ENCODE measurements at places on chromosomes 11 and 22.

DNA sequence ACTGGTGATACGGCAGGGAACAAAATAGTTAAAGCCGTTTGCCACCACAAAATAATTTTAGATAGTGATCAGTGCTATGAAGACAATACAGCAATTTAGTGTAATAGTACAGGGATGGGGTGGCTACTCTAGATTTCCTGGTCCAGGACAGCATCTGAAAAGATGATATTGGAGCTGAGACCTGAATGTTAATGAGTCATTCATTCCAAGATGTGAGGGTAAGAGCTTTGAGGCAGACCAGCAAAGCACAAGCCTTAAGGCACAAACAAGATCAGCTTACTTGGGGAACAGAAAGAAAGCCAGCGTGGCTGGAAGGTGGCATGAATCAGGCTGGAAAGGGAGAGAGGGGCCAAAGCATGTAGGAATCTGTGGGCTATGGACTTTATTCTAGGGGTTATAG, 132.3 kb downstream of the TRIM44 start:
- no peak for DNase-seq

DNA sequence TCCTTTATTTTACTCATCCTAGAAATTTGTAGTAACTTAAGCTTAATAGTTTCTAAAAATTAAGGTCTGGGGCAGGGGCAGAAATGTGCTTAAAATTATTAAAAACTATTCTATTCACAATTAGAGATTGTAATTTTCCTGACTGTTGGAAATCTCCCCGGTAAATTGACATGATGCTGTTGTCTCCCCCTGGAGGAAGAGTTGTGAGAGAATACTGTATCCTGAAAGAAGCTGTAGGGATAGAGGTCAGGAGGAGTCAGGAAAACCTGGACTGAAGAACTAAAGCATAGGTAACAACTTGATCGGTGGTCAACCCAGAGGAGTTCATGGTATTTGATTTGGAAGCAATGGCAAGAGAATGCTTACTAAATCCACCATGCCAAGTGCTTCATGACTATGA, 16.2 kb upstream of the ESAM start:
- DNase-seq = no peak

DNA sequence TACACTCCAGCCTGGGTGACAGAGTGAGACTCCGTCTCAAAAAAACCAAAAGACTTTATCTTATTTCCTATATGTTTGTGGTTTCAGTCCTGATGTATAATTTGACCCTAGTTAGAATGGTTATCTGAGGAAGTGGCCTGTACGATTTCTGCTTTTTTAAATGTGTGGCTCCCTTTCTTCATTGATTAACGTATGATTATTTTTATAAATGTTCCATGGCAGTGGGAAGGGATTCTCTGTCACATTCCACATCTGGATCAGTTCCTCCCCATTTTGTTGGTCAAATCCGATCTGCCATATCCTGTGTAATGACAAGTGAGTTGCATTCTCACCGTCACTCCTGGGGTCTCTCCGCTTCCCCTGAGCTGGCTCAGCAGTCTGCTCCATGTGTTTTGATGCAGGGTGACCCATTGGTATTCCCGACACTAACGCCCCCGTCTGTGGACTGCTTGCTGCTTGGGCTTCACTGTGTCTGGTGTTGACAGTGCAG, 20.3 kb downstream of the NEAT1 start:
- no peak for DNase-seq

GRCh38 chr11:76313913-76314740, 66.8 kb downstream of the THAP12 start:
- no peak for DNase-seq

- no peak for DNase-seq
Measured at GRCh38 chr11:25587496-25587895, 744.4 kb upstream of the ANO3 start.

GRCh38 chr11:68528630-68529029, 68.1 kb downstream of the PPP6R3 start:
- no peak for DNase-seq

GRCh38 chr11:119056421-119056999, 495 bp downstream of the HYOU1 start:
- DNase-seq = peak; percentile 33

DNA sequence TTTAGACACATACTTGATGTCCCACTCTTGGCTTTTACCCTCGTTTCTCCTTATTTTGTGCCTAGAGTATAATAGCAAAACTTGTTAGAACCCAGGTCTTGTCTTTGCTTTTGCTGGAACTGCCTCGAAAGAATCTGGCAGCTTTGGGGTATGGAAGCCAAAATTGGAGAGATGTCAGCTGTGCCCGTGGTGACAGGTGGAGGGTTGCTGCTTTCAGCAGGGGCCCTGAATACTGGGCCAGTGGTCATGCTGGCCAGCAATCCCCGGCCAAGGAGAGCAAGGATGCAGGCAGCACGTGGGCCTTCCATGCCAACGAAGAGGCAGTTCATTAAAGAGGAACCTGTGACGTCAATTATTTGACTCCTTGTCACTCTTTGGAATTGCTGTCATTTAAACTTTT, 181.1 kb downstream of the HIPK3 start:
- DNase-seq = no peak

GRCh38 chr22:44037519-44038375, 13.6 kb downstream of the PARVB start:
- no peak for DNase-seq

DNA sequence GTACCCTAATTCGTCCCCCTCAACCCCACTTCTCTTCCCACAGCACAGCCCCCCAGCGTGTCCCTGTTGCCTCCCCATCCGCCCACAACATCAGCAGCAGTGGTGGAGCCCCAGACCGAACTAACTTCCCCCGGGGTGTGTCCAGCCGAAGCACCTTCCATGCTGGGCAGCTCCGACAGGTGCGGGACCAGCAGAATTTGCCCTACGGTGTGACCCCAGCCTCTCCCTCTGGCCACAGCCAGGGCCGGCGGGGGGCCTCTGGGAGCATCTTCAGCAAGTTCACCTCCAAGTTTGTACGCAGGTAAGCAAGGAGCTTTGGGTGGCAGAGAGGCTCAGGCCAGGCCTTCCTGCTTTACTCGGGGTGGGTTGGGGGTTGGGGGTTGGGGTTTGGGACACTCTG, 12.2 kb downstream of the RCOR2 start:
- no peak for DNase-seq

GRCh38 chr11:134509381-134510232, 97.6 kb upstream of the B3GAT1 start:
- no peak for DNase-seq

DNA sequence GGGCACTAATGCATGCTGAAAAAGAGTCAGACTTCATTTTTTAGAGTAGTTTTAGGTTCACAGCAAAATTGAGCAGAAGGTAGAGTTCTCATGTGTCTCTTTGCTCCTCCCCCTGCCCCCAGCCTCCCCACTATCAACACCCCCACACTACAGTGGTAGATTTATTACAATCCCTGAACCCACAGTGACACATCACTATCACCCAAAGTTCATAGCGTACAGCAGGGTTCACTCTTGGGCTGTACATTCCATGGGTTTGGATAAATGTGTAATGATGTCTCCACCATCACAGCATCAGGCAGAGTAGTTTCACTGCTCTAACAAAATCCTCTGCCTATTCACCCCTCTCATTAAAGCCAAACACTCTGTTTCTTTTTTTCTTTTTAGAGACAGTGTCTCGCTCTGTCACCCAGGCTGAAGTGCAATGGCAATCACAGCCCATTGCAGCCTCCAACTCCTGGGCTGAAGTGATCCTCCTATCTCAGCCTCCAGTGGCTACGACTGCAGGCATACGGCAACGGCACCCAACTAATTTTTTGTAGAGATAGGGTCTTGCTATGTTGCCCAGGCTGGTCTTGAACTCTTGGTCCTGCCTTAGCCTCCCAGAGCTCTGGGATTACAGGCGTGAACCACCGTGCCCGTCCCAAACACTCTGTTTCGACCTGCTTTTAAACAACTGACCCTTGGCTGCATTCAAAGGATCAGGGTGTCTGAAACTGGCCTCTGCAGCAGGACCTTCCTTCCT, 4.1 kb downstream of the BEST1 start:
- no peak for DNase-seq

GRCh38 chr11:40514124-40514523, 945.3 kb downstream of the LRRC4C start:
- DNase-seq = no peak

DNA sequence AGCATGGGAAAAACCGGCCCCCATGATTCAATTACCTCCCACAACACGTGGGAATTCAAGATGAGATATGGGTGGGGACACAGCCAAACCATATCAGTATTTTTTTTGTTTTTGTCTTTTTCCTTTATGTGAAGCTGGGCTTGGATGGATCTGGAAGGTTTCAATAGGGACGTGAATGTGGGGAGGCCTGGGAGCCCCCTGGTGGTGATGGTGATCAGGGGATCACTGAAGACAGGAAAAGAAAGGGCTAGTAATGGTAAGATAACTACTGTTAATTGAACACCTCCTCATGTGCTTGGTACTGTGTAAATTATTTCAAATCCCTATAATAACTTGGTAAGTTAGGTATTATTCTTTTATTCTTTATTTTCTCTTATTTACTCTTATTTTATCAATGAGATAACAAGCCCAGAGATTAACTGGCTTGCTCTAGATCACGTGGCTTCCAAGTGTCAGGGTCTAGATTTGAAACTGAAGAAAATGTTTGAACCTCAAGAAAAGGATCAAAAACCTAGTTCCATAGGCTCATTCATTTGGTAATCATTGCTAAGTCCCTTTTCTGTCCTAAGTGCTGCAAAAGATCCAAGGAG, 364.2 kb downstream of the TENM4 start:
- no peak for DNase-seq

GRCh38 chr22:22824340-22825212, 63.0 kb upstream of the IGLL5 start:
- DNase-seq = no peak

Data from stimulated activated CD4-positive, alpha-beta T cell treated with anti-CD3 and anti-CD28 coated beads, Interleukin-4, amount 100 ng/mL, for 4 hours (primary cell).